ENCODE measurements at places on chromosomes 1 and 21.

- DNase-seq, result no peak
Observed at GRCh38 chr21:36209626-36210171, 53.1 kb downstream of the DOP1B start.

GRCh38 chr1:32464191-32464715 lies 619 bp upstream of the ZBTB8B start:
- no peak for DNase-seq

GRCh38 chr1:235821361-235821981 lies 45.2 kb downstream of the LYST start:
- DNase-seq, result no peak

DNA sequence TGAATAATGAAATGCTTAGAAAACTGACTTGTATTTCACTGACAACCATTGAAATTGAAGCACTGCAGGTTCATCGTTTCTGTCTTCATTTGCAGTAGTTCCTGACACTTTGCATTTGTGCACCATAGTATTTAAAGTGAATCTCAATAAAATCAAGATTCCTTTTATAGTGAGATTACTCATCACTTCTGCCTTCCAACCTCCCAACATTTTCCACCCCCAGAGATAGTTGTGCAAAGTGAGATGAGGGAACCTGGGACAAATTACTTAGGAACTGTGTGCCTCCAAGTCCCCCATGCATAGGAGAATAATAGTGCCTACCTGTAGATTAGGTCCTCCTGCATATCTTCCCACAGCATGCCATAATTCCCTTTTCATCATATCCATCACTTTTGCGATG lies 114.9 kb upstream of the DPT start:
- no peak for DNase-seq

DNA sequence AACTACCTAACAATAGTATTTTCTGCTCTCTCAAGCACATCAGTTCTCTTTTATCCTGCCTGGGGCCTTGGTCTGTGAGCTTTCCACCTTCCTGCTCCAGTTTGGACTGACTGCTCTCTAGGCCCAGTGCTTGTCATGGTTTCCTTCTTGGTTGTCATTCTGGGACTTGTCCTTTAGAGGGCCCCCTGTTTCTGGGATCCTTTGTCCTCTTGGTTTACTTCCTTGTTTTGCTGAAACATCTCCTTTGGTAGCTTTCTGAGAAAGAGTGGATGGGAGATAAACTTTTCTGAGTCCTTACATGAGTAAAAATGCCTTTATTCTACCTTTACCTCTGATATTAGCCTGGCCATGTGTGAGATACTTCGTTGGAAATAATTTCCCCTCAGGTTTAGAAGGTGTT lies 4.7 kb downstream of the SLC1A7 start:
- no peak for DNase-seq

Measured in stimulated activated CD8-positive, alpha-beta memory T cell treated with anti-CD3 and anti-CD28 coated beads, Interleukin-4, amount 100 ng/mL, for 1 hour (primary cell).